ENCODE measurements at places on chromosomes 5 and 9.
A peak's percentile ranks its signal among the peaks of the same experiment; 100 is the strongest.

GRCh38 chr5:40495237-40495635 is 184.5 kb upstream of the PTGER4 start:
- peak; percentile 74 for DNase-seq

DNA sequence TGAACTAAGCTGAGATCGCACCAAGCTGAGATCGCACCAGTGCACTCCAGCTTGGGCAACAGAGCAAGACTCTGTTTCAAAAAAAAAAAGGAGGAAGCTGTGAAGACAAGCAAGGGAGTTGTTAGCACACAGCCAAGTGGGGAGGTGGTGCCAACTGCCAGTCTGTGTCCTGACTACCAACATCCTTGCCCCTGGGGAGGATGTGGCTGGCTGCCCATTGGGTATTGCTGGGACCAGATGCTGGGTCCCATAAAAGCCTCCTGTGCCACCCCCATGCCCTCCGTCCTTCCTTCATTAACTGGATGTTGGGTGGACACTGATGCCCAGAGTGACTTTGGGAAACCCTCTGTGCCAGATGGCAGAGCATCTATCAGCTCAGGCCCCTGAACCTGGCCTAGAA is 157.1 kb upstream of the COL5A1 start:
- DNase-seq = no peak

GRCh38 chr5:1176473-1177391 is 24.7 kb upstream of the SLC6A19 start:
- DNase-seq = no peak

GRCh38 chr9:129826344-129826743 is 2.4 kb upstream of the TOR1A start:
- DNase-seq = no peak

GRCh38 chr5:94992325-94992724 is 292.6 kb downstream of the MCTP1 start:
- DNase-seq = no peak

- no peak for DNase-seq
Measured at GRCh38 chr5:21642312-21642711, 1210.8 kb downstream of the CDH12 start.

GRCh38 chr9:129355631-129356030 is 177.6 kb upstream of the IER5L start:
- DNase-seq = no peak

DNA sequence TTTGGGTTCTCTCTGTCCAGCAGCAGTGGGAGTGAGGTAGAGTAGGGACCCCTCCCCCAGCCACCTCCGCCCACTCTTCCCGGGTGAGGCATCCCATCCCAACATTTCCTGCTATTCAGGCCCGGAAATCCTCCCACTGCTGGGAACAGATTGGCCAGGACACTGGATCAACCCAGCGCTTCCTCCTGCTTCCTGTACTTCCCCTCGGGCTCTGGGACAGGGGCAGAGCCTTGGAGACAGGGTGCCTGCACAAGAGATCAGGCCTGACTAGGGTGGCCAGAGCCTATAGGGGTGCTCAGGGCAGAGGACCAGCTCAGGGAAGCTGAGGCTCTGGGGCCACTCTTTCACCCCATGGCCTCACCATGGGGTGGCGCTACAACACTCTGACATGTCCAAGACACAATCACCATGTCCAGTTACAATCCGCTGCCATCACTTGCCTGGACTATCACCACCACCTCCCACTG is 14.5 kb downstream of the SH2D3C start:
- DNase-seq = peak; percentile 72

DNA sequence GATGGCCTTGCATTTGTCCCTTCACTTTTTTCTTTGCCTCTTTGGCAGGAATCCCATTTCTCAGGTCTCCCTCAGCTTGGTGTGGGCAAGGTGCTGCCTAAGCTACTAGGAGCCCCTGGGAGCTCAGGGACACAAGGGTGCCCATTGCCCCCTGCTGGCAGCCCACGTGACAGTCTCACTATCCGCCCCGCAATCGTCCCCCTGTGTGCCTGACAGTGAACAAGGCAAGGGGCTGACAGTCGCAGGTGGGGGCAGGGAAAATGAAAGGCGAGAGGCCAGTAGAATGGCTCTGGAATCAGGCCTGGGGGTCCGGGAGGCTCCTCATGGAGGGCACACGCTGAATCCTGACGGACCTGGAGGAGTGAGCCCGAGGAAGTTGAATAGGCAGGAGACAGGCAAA is 2.0 kb upstream of the PCDH12 start:
- DNase-seq = no peak

- no peak for DNase-seq
Measured at GRCh38 chr5:5454391-5454790, 31.9 kb downstream of the ICE1 start.

DNA sequence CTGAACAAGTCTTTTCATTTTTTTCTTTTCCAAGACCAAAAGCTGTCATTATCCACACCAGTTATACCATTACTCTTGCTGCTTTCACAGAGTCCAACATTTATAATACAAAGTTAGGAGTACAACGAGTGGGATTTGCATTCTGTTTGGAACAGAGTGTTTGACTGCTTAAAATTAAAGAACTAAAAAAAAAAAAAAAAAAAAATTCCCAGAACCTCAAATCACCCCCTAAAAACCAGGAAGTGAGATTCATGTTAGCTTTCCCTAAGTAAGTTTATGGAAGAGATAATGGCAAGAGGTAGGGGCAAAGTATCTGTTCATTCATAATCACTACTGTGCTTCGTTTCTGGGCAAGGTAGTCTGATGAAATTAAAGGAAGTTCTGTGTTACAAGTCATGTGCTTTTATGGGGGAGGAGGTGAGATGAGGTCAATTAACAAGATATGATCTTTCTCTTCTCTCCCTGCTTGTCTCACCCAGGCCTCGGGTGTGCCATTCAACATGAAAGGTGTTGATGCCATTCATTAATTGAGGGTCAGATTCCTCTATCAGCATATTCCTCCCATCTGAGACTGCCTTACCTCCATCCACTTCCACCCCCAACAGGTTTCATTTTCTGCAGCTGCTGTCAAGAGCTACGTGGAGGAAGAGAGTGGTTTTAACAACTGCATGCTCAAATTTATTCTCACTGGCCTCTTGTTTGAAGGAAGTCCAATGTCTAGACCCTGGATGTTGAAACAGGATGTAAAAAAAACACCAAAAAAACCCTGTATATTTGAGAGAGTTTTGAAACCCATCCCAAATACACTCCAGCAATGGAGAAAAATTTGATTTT is 58.1 kb downstream of the MARCHF3 start:
- peak; percentile 72 for DNase-seq

- no peak for DNase-seq
Measured at GRCh38 chr5:163867738-163868137, 362.3 kb downstream of the MAT2B start.

DNA sequence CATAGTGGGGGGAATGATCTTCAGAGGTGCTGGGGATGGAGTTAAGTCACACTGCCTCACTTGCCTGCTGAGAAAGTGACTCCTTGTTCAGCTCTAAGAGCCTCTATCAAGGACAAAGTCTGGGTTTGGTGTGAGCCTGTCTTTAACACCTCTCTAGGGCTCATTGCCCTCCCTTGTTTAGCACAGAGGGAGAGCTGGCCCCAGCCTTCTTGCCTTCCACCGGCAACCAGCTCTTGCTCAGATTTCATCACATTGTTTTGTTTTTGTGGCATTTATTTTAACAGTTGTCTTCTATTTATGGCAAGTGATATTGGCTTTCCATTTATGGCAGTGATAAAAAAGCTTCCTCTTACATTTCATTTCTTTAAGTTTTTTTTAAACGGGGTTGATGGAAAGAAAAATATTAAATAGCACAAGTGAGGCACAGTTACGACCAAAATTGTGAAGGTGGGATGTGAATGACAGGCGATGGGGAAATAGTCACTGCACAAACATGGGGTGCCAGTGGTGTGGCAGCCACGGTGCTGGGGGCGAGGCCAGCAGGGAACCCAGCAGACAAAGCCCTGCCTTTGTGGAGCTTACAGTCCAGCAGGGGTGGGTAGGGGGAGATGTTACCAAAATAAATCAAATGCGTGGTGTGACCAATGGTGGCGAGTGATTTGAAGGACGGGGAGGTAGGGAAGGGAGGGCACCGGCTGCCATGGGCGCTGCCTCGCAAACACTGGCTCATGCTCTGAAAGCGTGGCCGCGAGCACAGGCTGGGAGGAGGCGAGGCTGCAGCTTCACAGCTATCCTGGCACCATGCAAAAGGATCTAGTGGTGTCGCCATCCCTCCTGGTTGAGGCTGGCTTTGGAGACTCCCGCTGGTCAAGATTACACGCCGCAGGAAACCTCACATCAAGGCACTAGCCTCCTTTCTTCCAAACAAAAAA is 21.2 kb upstream of the UNC5A start:
- DNase-seq = no peak

GRCh38 chr5:79050498-79050897 is 19.0 kb downstream of the DMGDH start:
- DNase-seq = no peak

- no peak for DNase-seq
Measured at GRCh38 chr9:27800692-27801370, 227.6 kb upstream of the C9orf72 start.

DNA sequence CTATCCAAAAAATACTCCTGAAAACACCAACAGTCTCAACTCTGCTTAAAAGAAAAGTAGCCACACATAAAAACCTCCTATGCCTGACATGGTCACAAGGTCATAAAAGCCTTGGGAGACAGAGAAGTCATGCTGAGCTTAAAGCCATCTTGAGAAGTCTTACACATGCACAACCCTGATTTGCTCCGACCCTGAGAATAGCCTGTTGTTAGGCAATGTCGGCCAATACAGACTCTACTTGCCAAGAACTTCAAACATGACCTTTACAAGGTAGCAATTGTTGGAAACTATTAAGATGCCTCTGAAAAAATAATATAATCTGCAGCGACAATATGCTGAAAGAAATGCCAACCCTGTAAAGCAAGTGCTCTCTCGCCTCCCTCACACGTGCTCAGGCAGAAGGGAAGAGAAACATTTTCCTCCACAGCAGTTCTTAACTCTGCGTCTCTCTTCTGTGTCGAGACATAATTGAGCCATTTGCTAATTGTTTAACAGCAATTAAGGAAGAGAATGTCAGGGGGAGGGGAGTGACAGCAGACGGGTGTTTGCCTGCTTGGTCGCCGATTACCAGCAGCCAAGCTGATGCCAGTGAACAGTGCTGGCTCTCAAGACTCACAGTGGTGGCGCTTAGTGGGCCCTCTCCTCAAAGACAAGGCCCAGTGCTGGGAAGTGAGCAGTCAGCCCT is 393.6 kb downstream of the SPOCK1 start:
- DNase-seq = no peak
